ENCODE measurements at places on chromosomes 4 and X.

DNA sequence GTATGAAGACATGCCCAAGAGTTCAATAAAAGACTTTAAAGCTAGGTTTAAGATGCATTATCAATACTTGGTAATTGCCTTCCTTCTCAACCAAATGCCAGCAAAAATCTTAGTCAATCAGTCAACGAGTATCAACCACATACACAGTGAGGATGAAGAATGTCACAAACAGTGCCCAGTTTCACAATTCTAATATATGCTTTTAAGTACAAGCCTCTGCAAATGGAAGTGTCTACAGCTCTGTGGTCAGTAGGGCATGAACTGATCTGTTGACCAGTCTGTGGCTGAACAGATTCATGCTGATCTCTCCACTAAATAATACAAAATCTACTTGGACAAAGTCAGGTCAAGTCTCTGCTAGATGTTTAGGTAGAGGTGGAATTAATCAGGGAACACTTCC lies 27.9 kb downstream of the PPARGC1A start:
- no peak for DNase-seq

DNA sequence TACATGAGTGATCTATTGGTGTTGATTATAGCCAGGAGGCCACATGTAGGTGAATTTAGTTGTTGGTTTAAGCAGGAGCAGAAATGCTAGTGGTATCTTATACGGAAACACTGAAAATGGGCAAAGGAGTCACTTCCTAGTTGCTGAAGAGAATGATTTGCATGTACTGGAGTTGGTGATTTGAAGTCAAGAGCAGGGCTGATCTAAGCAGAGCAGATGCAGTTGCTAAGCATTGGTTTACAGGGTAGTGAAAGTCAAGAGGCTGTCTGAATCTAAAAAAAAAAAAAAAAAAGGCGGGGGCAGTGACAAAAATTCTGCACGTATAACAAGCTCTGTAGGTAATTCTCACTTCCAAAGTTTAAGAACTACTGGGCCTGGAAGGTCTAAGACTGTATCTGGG lies 90.4 kb upstream of the HPRT1 start:
- no peak for DNase-seq

DNA sequence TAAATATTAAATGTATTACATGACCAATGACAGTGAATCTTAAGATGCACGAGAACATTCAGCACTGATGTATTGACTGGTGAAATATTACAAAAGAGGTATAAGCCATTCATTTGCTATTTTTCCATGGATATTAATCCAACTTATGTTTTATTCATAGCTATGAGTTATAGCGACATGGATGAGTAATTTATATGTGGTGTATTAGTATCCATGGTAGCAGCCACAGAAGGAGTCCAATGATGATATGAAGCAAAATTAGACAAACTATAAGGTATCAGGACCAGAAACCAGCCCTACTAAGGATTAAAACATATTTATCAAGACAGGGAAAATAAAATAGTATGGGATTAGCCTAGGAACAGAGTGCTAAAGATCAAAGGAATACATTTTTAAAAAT lies 50.7 kb downstream of the THAP9 start:
- DNase-seq = no peak

GRCh38 chrX:103624111-103624510 lies 4.7 kb upstream of the TCEAL1 start:
- DNase-seq = no peak

DNA sequence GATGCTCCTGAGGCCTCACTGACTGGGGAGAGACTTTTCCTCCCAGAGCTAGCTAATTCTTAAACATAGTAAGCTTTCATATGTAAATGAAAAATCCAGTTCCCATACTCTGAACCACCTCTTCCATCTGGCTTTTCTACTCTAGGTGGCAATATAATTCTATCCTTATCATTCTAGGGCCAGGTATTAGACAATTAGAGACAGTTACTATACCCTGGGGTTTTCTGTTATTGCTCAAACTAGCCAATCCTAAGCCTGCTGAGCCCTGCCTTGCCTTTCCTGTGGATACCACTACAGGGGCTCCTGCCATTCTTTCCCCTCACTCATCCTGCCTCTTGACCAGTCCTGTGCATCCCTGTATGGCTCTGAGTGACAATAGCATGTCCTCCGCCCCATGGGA lies 552.0 kb downstream of the STIM2 start:
- no peak for DNase-seq

- DNase-seq = no peak
These were observed 59.3 kb upstream of the RPL34 start for GRCh38 chr4:108561116-108561515.

- DNase-seq = no peak
These were observed 73.0 kb downstream of the SEC24D start for GRCh38 chr4:118762730-118763477.

- no peak for DNase-seq
These were observed 23.1 kb downstream of the CENPC start for GRCh38 chr4:67522230-67522629.

DNA sequence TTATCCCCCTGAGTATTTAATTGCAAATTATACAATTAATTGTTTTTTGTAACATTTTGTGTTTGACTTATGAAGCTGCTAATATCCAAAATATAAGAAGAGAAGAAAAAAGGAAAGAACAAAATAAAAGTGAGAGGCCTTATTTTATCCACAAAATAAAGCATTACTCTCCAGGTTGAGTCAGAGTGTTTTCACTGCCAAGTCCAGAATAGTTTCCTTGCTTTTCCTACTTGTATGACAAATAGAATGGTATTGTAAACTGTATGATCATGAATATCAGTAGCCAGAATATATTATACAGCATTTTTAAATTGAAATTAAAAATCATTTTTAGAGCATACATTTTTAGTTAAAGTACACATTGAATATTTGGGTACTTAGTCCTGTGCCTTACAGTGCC lies 237.8 kb downstream of the NDST4 start:
- DNase-seq = no peak

Measured in T-helper 1 cell (primary cell).